Stimulated activated memory B cell treated with anti-CD40 and anti-IgM and Interleukin-4, amounts not matched to agents 10 μg/mL and 1 μg/mL and 100 μg/mL, for 72 hours (primary cell): ENCODE measurements at places on chromosomes 3 and 15.
A peak's percentile ranks its signal among the peaks of the same experiment; 100 is the strongest.

- ATAC-seq, result no peak
These were observed 66.0 kb upstream of the LRRFIP2 start for GRCh38 chr3:37240170-37240945.

- no peak for ATAC-seq
These were observed 69.9 kb downstream of the RGMA start for GRCh38 chr15:93019090-93019489.

- no peak for ATAC-seq
These were observed 66.2 kb downstream of the MAP4 start for GRCh38 chr3:47949979-47950378.

DNA sequence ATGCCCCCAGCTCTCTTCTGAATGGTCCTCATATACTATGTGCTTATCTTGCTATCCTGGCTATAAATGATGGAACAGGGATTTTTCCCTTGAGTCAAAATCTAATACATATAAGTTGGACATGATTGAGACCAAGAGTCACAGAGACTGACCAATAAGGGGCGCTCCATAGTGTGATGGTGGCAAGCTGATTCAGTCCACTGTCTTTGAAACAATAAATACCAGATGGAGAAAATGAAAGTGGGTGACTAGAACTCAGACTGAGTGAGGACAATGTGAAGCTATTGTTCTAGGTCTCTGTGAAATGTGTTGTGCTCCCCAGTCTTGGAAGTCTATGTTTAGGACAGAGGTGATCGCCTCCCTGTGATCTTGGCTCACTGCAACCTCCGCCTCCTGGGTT, 10.6 kb upstream of the FSTL1 start:
- ATAC-seq, result no peak

DNA sequence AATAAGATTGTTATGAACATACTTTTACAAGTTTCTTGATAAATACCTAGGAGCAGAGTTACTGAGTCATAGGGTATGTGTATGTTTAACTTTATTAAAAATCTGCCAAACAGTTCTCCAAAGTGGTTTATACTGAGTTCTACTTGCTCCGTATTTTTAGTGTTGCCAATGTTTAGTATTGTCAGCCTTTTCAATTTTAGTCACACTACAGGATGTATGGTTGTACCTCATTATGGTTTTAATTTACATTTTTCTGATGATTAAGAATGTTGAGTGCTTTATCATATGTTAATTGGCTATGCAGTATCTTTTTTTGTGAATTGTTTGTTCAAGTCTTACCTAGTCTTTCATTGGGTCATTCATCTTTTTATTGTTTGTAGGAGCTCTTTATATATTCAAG, 4.3 kb downstream of the TMOD3 start:
- ATAC-seq, result no peak

- no peak for ATAC-seq
These were observed 3.2 kb downstream of the SEMA6D start for GRCh38 chr15:47720555-47720954.

GRCh38 chr3:177345049-177345972, 148.0 kb upstream of the TBL1XR1 start:
- ATAC-seq, result peak; percentile 93

- ATAC-seq, result no peak
These were observed 358.6 kb downstream of the CHST2 start for GRCh38 chr3:143478115-143478693.

GRCh38 chr3:4320096-4320911, 17.1 kb downstream of the SETMAR start:
- no peak for ATAC-seq

GRCh38 chr3:182729903-182730674, 63.2 kb upstream of the ATP11B start:
- peak; percentile 79 for ATAC-seq

DNA sequence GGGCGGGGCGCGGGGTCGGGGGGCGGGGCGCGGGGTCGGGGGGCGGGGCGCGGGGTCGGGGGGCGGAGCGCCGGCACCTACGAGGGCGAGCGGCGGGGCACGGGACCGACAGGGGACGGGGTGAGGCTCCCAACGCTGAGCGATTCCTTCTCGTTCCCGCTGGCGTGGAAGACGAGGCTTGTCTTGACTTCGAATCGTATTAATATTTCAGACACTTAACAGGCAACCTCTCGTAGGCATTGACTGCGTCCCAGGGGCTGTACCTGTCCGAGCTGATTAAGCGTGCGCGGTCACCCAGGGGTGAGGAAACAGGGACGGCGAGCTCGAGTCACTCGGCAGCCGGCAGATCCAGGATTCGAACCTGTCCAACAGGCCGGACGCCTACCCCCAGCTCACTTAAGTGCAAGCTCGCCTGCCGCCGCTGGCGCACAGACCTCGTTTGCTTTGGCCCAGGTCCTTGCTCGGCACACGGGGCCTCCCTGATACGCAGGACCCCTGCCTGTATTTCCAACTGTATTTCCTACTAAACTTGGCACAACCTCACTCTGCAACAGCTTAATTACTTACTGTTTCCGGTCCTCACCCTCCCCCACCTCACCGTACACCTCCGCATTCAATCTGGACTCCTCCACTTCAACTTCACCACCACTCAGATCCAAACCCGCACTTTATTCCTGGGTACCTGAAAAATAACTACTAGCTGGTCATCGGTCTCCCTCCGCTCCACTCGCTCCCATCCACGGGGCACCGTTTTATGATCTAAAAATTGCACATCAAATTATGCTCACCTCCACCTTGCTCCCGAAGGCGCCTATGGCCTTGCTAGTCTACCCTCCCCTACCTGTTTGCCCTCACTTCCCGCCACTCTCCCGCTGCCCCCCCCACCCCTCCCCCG, 722 bp upstream of the ZXDC start:
- peak; percentile 68 for ATAC-seq

GRCh38 chr15:66184936-66185790, 68.4 kb downstream of the MEGF11 start:
- no peak for ATAC-seq
